ENCODE measurements at places on chromosomes 3 and 15.

- DNase-seq: no peak
Observed at GRCh38 chr3:195282961-195283360, 12.0 kb upstream of the XXYLT1 start.

- no peak for DNase-seq
Observed at GRCh38 chr3:22401499-22401898, 650.5 kb upstream of the ZNF385D start.

DNA sequence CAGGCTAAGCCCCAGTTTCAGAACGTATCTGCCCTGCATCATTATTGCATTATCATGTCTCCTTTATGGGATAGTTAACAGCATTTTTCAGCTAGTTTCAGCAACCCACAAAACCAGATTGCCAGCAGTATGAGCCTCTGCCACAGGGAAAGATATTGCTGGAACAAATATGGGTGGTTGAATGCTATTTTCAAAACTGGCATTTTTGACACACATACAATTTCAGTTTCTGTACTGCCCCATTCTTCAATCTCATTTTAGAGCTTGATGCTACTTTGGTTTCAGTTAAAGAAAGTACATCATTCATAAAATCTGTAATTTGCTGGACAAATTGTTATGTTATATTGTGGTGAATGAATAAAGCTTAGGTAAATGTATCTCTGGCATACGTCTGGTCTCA is 1037.5 kb downstream of the NAALADL2 start:
- no peak for DNase-seq

DNA sequence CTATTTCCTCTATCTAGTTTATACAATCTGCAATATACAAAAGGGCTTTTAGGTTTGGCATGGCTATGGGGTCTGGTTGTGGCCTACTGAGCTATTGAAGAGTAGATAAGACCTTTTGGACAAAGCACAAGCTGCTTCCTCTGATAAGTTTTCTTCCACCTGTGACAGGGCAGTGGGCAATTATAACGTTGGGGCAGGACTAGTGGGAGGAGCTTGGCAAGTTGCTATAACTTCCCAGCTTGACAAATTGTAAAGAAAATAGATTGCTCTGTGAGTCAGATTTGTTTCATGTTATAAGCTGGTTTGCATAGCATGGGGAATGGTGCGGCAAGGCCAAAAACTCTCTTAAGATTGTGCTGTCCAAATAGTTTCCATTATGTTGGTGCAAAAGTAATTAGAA is 64.9 kb downstream of the SLC7A14 start:
- no peak for DNase-seq

DNA sequence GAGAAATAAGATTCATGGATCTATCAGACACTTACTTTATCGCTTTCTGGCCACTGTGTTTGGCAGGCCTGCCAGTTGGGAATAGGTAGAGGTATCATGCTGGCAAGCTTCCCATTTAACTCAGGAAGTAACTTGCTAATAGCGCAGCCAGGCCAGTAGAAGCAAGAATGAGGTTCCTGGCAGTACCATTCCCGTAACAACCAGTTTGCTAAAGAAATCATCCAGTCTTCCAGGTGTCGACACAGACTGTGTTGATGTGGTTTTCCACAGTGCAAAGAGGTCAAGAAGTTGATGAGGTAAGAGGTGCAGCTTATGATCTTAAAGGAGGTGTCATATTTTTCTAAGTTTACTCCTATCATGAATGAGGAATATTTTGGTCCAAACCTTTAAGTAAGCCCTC is 46.2 kb downstream of the DPH6 start:
- no peak for DNase-seq

DNA sequence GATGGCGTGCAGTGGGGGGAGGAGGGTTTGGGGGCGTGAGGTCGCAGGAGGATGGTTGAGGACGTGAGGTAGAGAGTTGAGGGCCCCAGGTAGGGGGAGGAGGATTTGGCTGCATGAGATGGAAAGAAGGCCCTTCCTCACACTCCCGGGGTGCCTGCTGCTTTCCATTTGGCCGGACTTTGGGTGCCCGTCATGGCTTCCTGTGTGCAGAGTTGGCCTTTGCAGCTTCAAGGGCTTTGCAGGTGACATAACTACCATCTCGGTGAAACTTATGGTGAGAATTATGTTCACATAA is 1.7 kb downstream of the MLF1 start:
- DNase-seq: no peak

GRCh38 chr15:94322141-94322540 is 90.8 kb downstream of the MCTP2 start:
- no peak for DNase-seq

DNA sequence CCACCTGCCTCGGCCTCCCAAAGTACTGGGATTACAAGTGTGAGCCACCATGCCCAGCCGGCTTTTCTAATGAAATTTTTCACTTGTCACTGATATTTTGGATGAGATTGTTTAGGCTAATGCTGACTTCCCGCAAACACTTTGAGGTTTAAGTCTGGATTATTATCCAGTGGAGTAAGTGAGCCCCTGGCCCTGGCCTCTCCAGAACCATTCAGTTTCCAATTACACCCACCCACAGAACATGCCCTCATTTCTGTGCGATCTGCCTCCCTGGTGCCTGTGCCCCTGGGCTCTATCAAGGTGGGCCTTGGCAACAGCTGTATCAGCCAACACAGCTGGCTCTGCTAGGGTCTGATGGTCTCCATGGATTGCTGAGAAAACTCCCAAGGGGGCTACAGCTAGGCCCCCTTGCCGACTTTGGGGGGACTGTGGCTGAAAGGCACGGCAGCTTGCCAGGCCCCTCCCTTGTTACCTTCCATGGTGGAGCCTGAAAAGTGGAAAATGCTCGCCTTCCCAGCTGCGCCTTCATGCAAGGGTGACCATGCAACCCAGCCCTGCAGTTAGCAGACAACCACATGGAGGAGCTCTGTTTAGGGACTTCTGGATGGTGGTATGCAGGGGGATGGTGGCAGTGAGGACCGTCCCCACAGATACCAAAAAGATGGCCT is 288.9 kb downstream of the FAM43A start:
- no peak for DNase-seq

GRCh38 chr15:78072080-78072892 is 5.2 kb downstream of the TBC1D2B start:
- DNase-seq: no peak

DNA sequence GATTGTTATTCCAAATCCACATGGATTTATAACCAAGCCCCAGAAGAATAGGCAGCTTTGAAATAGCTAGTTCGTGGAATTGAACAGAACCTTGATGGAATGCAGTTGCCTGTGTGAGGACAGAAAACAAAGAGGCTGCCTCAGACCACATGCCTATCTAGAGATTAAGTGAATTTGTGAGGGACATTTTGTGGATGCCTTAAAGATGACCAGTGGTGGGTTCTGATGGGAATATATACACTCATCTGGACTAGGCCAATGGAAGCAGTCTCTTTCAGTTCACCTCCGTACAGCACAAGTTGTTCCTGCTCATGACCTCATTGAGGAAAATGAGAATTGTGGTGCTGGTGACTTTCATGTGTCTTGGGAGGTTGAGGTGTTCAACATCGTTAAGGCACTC is 63.2 kb upstream of the PYDC2 start:
- DNase-seq: no peak

DNA sequence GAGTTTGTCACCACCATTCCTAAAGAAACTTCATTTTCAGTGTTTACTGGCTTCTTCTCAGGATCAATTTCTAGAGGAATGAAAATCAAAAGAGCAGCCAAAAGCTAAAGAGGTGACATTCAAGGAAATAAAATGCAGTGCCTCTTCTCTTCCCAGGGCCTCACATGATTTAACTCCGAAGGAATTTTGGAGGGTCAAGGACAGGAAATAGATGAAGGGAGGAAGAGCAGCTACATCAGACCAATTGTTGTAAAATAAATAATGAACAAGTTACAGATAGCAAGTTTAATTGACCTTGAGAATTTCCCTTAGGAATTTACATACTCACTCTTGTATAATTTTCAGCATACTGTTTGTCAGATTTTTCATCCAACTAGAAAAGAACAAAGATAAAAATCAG is 78.1 kb downstream of the LRRFIP2 start:
- no peak for DNase-seq

Data from stimulated activated naive CD8-positive, alpha-beta T cell treated with anti-CD3 and anti-CD28 coated beads, Interleukin-15, amount 100 ng/mL, for 72 hours (primary cell).